ENCODE measurements at places on chromosomes 16 and 17.

- DNase-seq: peak; percentile 56
Measured at GRCh38 chr16:87324411-87325275, 7.5 kb upstream of the C16orf95 start.

DNA sequence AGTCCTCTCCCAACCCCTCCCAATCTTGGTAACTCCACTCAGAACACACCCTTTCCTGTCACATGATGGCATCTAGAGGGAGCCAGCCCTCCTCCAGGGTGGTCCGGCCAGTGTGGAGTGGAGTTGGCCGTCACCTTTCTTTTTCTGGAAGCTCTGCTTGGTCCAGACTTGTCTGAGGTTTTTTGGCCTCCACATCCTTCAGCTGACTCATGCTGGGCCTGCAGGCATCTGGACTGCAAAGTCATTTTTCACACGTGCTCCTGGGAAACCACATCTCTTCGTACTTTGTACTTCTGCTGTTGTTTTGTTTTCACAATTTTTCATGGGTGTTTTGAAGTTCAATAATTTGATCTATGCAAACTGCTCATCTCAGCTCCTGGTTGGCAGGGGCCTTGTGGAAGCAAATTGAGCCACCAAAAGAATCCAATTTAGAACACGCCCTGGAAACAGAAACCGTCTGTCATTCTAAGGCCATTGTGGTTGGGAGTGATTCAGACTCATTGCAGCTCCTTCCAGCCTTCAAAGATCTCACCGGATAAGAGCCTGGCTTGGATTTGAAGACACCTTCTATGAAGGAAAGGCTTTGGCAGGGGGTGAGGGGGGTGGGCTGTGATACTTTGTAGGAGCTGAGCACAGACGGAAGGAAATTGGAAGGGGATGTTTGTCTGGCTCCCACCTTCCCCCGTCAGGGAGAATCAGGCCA lies 42.4 kb upstream of the NF1 start:
- DNase-seq: peak; percentile 16

DNA sequence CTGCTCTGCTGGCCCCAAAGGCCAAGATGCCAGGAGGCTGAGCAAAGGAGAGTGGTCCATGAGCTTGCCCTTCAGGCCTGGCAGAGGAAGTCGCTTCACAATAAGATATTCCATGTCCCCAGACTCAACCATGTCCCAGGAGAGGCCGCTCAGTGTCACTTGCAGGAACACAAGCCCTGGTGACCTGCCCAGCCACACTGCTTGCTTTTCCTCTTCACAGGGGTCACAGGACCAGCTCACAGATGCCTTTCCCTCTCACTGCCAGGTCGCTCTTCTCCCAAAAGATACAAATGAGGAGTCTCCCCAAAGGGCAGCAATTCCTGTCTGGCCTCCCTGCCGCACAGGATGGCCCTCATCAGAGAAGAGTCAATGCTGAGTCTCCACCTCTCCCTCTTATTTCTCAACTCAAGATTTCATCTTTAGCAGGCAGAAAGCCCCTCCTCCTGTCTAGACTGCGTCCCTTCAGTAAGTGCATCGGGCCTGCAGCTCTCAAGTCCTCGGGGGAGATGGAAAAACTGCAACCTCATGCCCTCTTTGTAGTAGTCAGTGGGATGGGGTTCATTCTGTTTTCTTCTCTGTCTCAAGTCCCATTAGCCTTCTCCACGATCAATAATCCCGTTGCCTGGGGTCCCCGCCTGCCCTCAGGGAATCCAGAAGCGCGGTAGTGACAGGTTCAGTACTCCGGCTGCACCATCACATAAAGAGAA lies 5.0 kb downstream of the JUP start:
- DNase-seq: no peak

DNA sequence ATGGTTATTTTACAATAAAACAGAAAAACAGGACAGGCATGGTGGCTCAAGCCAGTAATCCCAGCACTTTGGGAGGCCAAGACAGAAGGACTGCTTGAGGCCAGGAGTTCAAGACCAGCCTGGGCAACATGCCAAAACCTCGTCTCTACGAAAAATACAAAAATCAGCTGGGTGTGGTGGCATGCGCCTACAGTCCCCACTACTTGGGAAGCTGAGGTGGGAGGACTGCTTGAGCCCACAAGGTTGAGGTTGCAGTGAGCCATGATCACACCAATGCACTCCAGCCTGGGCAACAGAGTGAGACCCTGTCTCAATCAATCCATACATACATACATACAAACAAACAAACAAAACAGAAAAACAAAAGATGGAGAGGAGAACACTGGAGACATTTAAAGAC lies 45.6 kb downstream of the USP31 start:
- DNase-seq: no peak

DNA sequence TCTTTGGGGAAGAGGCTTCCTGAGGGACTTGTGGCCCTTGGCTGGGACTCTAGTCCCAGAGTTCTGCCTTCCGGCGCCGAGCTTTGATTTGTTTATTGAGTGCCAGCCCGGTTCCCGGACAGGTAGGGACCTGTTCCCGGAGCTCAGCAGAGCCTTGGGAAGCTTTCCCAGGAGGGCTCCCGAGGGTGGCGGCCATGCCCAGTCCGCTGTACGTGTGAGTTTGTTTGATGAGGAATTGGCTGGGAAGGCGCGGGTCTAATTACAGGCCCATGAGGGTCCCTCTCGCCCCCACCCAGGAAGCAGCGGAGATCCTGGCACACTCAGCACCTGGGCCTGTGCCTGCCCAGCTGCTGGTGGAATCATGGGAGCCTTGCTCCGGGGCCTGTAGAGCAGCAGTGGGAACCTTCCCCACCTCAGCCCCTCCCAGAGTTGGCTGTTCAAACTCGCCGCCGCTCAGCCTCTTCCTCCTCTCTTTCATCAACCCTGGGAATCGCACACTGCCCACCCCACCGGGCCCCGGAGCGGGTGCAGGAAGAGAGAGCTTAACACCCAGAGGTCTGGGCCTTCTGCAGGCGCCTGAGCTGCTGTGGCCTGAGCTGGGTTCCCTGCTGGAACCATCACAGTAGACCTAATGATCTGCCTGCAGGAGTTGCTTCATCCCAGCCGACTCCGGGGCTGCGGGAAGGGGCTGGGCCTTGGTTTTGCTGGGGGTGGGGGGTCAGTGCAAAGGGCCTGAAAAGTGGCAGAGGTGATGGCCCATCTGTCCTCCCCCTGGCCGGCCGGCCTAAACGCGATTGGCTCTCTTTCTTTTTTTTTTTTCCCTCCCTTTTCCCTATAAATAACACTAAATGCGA lies 313.7 kb downstream of the SEC14L1 start:
- peak; percentile 53 for DNase-seq

- DNase-seq: no peak
Measured at GRCh38 chr16:75552951-75553350, 3.1 kb downstream of the TMEM231 start.

- no peak for DNase-seq
Measured at GRCh38 chr16:87389245-87389644, 2.9 kb upstream of the MAP1LC3B start.

Data from activated CD4-positive, alpha-beta T cell treated with anti-CD3 and anti-CD28 coated beads for 36 hours (primary cell).